ENCODE measurements at places on chromosomes 13 and 19. TPM values are rescaled to one million over a fixed set of nuclear protein-coding genes. Genes with fewer than 3 reads are reported as not detected.

The NFILZ gene
- total RNA-seq, result not detected

The LRRC8E gene
- total RNA-seq, result 5.1 TPM

The SIGLEC8 gene
- not detected for total RNA-seq

The SHD gene
- total RNA-seq, result 0.14 TPM

The SSC5D gene
- total RNA-seq, result 0.52 TPM

The SIX5 gene
- total RNA-seq, result 26.1 TPM

The DENND1C gene
- total RNA-seq, result 0.17 TPM

The CCDC194 gene
- not detected for total RNA-seq

The ZNF440 gene
- total RNA-seq, result 0.02 TPM

The POU2F2 gene
- 0.67 TPM for total RNA-seq

The ACP7 gene
- 0.03 TPM for total RNA-seq

The NXNL1 gene
- not detected for total RNA-seq

The CNMD gene
- not detected for total RNA-seq

The ZNF534 gene
- total RNA-seq, result not detected

The ATG4D gene
- total RNA-seq, result 21.2 TPM

The ZNF729 gene
- total RNA-seq, result not detected

The PVR gene
- 112 TPM for total RNA-seq

The KCNC3 gene
- 1.6 TPM for total RNA-seq

The LRRC4B gene
- total RNA-seq, result 0.59 TPM

The FFAR2 gene
- total RNA-seq, result 0.04 TPM

The CYP2A6 gene
- total RNA-seq, result not detected

The RASAL3 gene
- not detected for total RNA-seq

The ZNF578 gene
- total RNA-seq, result not detected

The MEF2B gene
- 0.83 TPM for total RNA-seq

The KLK14 gene
- 0.41 TPM for total RNA-seq

The CYP2S1 gene
- 23.9 TPM for total RNA-seq

The ZNF737 gene
- total RNA-seq, result not detected

The ANGPTL8 gene
- total RNA-seq, result not detected

The FGF22 gene
- 0.26 TPM for total RNA-seq

The KLK4 gene
- not detected for total RNA-seq

The RFPL4A gene
- total RNA-seq, result 0.77 TPM
